ENCODE measurements at places on chromosomes 5 and 9.

- DNase-seq, result no peak
Measured at GRCh38 chr5:139459451-139459934, 3.0 kb downstream of the ECSCR start.

DNA sequence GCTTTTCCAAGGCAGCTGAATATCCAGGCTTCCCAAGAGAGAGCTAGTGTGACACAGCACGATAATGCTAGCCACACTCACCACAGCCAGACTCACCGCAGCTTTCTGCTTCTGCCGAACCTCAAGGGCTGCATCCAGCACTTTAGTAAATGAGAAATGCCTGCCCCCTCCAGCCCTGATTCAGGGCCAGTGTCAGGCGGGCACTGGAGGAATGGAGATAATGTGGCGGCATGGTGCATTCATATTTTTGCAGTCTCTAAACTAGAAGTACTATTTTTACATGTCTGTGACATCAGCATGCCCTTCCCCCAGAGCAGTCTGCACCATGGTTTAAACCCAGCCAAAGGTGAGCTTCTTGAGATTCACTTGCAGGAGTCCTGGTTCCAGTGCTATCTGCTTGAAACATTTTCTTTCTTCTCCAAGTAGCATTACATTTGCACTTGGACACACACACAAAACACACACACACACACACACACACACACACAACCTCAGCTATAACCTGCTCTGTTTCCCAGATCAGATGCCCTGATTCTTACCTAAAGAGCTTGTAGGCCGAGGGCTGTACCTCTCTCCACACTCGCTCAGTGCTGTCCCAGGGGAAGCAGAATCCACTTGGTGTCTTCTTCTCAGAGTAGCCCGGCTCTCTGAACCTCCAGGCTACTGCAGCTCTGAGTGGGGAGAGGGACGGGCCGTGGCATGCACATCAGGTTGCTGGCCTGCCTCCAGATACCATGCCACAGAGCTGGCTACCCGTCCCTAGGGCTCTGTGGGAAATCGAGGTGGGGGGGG lies at the start of gene FGF1:
FGF1 (minus strand) TSS at position 673 of the 792 bp plus-strand sequence. CDS start 71,963 bp downstream, outside the sequence.
- no peak for DNase-seq

DNA sequence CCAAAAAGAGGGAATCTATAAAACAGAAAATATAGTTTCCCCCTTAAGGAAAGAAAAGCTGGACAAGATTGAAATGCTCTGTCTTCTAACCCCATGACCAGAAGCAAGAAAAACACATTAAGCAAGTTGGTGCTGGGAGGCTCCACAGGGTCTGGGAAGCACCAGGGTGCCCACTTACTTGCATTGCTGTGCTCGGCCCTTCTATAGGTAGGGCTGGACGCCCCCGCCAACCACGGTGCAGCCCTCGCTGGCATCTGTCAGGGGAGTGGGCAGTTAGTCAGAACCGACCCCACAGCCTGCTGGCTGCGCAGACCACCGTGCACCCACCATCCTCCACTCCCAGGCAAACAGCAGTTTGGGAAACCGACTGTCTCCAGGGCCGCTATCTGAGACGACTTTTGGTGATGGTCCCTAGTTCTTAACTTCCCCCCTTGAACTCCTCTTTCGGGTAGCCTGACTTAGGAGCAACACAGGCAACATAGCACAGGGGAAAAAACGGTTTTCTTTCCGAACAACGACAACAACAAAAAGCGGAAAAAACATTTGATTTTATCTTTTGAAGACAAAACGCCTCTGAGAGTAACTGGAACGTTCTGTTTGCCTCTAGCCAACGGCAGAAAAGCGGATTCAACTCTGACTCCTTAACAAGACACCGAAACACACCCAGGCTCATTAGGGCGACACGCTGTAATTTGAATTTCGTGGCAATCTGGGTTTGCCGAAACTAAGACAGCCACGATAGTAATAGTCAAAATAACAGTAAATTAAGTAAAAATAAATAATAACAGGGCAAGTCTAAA lies 3.9 kb downstream of the IRX2 start:
- DNase-seq, result no peak

DNA sequence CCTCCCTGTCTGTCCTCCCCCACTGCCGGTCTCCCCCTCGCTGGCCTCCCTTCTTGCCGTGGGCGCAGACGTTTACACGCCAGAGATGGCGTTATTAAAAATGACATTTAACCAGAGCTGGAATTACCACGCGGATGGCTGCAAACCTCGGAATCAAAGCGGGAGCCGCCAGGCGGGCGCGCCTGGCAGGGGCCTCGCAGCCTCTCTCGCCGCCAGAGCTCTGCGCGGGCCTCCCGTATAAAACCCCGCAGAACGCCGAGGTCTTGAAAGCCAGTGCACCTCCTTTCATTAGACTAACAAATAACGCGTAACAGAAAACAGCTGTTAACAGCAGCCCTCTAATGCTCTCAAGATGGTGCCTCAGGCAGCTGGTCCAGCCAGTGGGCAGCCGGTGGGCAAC lies 10.2 kb downstream of the PRRX2 start:
- no peak for DNase-seq

- DNase-seq, result no peak
Measured at GRCh38 chr5:14178671-14179211, 35.6 kb downstream of the TRIO start.

- no peak for DNase-seq
Measured at GRCh38 chr5:91977579-91977978, 594.5 kb upstream of the ARRDC3 start.

DNA sequence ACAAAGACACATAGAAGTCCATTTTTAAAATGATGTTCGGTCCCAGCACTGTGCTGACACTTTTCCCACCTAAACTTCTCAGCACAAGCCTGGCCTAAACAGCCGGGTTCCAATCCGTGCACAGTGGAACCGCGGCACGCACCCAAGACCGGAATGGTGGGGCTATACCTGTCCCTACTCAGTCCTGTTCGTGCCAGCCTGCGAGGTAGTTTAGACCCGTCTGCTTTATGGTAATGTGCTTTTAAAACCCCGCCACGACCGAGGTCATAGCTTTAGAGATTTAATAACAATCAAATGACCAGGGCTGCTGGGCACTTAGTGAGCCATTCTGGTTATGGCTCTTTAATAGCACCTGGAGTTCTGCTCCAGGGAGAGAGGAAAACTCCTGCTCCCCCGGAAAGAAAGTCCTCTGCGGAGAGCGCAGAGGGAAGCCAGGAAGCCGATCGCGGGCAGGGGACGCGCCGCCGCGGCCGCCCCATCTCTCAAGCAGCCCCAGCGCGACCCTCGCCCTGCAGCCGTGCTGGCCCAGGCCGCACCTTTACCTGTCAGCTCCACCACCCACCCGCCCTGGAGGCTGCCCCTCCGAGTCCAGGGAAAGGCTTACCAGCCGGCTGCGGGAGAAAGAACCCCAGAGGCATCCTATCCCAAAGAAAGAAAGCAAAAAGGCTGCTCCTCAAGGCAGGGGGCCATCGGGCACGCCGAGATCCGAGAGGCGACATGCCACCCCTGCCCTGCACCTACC lies 511 bp downstream of the ARL15 start:
- peak; percentile 10 for DNase-seq

- no peak for DNase-seq
Measured at GRCh38 chr5:8434501-8434900, 565.6 kb downstream of the MTRR start.

DNA sequence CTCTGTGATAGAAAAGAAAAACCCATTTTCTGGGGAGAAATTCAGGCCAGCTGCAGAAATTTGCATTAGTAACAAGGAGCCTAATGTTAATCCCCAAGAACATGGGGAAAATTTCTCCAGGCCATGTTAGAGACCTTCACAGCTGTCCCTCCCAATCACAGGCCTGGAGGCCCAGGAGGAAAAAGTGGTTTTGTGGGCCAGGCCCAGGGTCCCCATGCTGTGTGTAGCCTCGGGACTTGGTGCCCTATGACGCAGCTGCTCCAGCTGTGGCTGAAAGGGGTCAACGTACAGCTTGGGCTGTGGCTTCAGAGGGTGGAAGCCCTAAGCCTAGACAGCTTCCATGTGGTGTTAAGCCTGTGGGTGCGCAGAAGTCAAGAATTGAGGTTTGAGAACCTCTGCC lies 27.0 kb upstream of the C7 start:
- no peak for DNase-seq

- no peak for DNase-seq
Measured at GRCh38 chr5:157689942-157690689, 18.8 kb downstream of the C5orf52 start.

- DNase-seq, result no peak
Measured at GRCh38 chr9:104863180-104863883, 64.6 kb downstream of the ABCA1 start.

GRCh38 chr9:113632776-113633590 lies 169.5 kb downstream of the RGS3 start:
- DNase-seq, result no peak

DNA sequence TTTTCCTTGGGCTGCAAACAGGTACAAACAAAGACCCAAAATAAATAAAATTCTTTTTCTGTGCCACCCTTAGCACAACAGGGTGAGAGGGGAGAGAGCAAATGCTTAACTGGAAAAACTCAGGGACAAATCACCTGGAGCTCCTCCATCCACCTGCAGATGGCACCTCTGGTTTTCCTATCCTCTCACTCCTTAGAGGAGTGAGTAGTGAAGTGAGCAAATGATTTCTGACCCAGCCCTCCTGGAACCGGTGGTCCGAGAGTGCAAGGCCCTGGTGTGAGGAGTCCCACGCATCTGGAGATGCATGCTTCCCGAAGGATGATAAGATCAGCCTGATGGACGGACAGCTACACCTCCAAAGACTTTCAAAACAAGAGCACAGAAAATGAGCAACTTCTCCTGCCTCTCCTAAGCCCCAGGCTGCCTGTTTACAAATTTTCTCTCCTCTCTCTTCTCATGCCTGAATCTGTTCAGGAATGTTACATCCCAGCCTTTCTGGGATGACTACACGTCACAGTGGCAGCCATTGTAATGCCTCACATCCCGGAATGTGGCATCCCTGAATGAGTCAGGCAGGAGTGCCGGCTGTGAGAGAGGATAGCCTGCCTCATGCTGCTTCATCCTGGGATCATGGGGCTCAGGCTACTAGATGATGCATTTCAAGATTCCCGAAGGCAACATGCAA lies 86.4 kb downstream of the ADRB2 start:
- DNase-seq, result no peak

- no peak for DNase-seq
Measured at GRCh38 chr5:179115845-179116524, 55.8 kb downstream of the ZNF354C start.

DNA sequence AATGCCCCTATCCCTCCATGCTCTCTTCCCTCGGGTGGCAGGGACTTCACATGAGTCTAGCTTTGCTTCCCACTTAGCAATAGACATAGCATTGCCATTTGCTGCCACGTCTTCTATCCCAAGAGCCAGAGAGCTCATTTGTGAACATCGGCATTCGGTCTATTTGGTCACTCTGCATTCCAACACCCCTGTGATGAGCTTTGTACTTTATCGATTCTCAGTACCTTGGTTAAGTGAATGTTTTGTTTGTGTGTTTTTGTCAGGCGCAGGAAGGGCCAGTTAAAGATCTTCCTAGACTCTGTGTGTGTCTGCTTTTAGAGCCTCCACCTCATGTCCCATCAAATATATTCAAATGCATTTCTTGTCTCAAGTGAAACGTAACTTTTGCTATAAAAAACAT lies 141.7 kb downstream of the TARS1 start:
- no peak for DNase-seq

GRCh38 chr5:10091701-10092100 lies 158.0 kb downstream of the ATPSCKMT start:
- DNase-seq, result no peak

DNA sequence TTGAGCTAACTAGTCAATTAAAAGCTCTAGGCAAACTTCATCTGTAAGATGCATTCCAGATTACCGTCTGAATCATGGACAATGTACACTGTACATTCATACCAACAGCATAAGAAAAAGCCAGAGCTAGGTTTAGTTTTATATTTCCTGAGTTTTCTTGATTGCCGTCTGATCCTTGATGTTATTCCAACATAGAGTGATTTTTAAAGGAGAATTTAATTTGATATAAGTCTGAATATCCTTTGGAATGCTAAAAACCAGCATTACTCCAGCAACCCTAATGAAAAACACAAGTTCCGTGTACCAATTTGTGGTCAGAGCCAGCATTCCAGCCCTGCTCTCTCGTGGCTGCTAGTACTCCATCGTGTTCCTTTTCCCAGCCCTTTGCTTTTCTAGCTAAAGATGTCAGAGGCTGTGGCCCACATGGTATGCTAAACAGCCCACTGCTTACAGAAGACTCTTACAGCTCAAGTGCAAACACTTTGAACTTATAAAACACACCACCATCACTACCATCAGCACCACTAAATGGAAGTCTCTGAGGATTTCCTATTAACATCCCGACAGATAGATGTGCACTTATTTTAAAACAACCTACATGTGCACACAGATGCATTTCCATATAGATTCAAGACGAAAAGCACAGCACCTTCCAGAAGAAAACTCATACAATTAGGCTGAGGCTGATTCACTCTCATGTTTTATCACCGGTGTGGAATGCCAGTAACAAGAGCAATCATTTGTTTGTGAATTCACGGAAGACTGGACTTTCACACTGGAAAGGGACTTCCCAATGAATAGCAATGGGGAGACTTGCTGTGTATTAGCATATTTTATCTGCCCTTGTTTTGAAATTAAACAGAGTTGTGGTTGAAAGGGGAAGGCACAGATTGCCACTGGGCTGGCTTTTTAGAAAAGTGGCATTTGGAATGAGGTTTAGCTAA lies 246.9 kb upstream of the GAS1 start:
- no peak for DNase-seq

DNA sequence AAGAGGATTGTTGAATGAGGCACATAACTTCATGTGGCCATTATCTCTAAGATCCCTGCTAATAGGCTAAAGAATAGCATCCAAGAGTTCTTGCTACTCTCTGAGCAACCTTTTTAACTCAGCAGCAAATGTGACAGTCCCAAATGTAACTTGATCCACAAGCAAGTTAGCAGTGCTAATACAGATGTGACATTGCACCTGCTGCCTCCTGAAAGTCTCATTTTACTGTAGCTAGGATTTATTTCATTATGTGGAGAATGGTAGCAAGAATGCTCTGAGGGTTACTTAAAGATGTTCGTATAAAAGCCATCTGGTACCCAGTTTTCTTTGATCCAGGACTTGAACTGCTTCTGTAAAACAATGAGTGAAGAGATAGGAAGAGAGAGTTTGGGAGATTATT lies 45.8 kb downstream of the CDH10 start:
- DNase-seq, result no peak

GRCh38 chr5:132002757-132003156 lies 8.7 kb downstream of the ACSL6 start:
- DNase-seq, result no peak

DNA sequence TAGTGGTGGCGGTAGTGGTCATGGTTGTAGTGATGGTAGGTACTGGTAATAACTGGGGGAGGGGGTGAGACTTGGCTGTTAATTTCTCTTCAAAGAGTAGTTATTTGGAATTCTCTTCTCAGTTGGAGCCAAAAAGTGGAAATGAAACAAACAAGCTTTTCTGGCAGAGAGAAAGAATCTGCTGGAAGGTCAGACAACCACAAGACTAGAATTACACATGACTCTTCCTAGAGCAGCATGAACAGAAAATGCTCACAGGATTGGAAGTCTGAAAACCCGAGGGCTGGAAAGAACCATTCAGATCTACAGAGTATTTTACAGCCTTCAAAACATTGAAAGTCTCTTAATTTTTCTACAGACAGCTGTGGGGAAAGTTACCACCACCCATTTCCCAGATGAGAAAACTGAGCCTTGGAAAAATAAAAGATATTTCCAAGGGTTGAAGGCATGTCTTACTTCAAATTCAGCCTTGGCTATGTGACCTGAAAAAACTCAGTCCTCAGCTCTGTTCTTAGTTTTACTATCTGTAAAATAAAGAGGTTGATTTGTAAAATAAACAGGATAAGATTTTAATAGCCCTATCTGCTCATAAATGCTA lies 42.9 kb upstream of the TRIM32 start:
- DNase-seq, result no peak
